ENCODE measurements at places on chromosomes 5 and 9. TPM values are rescaled to one million over a fixed set of nuclear protein-coding genes. Genes with fewer than 3 reads are reported as not detected.

DNA sequence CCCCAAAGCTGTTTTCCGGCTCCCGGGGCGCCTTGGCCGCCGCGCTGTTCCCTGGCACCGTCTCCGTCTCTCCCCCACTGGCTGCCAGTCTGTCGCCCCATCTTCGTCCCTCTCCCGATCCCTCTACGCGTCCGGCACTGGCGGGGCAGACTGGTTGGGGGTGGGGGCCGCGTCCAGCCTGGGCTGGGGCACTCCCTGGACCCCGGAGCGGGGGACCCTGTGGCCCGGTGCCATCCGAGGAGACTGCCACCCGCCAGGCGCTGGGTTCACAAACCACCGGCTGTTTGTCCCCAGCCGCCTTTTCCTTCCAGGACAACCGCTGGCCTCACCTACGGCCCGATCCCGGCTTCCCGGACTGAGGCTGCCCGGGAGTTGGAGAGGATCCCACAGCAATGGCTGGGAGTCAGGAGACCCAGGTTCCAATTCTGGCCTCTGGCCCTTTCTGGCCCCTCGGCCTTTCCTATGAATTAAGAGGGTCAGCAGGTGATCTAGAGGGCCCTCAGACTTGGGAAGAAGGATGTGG is 1.0 kb upstream of the FIBCD1 start:
- no peak for DNase-seq

- no peak for DNase-seq
Observed at GRCh38 chr9:130890870-130891687, 5.5 kb downstream of the QRFP start.

DNA sequence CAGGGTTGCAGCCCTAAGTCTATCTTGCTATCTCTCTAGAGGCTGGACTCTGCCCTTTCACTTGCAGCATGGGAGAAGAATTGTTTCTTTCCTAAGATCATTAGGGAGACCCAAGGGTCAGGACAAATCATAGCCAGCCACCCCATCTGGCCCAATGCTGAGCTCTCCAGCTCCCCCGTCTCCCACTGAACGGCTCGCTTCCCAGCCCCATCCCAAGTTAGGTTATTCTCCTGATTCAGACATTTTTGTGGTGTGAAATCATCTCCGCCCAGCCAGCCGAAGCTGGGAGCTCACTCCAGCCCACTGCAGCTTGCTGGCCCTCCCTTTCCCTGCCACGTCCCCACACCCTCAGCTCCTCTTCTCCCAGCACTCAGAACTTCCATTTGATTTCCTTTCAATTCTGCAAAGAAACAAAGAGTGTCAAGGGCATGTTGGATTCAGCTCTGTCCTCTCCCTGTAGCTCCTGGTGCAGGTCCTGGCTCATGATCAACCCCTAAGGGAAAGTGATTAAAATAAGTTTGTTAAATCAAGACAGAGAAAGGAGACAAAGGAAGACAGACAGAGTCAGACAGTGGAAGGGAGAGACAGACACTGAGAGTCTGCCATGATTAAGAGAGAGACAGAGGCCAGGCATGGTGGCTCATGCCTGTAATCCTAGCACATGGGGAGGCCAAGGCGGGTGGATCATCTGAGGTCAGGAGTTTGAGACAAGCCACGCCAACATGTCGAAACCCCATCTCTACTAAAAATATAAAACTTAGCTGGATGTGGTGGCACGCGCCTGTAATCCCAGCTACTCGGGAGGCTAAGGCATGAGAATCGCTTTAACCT is 12.6 kb upstream of the SPARC start:
- peak; percentile 81 for DNase-seq

- no peak for DNase-seq
Observed at GRCh38 chr9:86753836-86754235, 193.5 kb downstream of the GAS1 start.

DNA sequence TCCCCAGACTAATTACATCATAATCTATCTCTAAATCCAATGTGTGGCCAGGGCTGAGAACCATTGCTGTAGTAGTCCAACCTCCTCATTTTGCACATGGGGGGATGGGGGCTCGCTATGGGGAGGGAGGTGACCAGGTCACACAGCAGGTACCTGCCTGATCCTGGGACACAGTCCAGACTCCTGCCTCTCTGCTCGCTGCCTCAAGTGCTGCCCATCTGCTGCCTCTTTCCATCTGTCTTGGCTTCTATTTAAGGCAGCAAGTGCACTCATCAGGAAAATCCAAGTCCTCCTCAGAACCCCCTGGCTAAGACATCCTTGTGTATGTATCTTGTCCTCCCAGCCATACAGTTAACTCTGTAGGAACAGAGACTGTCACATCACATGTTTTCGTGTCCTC is 57.7 kb upstream of the FRRS1L start:
- DNase-seq = no peak

The NRARP gene
- total RNA-seq = 4.4 TPM

DNA sequence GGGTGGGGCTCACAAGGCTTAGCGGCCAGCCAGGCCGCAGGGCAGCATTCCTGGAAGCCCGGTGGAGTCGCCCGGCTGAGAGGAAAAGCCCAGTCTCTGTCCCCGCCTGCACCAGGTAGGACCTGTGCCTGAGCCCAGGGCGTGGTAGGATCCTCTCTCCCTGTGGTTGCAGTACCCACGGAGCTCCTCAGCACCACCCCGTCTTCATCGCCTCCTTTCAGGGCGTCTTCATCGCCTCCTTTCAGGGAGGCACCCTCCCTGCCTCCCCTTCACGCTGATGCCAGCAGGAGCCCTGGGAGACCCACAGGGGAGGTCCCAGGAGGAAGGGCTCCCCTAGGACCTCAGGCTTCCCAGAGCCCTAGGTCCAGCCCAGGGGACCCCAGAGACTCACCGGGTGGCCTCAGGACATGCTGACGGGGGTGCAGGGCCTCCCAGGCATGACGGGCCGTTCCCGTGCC is 53.3 kb upstream of the NOTCH1 start:
- no peak for DNase-seq

GRCh38 chr9:129414993-129415941 is 205.6 kb downstream of the C9orf50 start:
- DNase-seq = no peak

The CACFD1 gene
- total RNA-seq = 12.9 TPM

The PCDHA9 gene
- total RNA-seq = not detected

DNA sequence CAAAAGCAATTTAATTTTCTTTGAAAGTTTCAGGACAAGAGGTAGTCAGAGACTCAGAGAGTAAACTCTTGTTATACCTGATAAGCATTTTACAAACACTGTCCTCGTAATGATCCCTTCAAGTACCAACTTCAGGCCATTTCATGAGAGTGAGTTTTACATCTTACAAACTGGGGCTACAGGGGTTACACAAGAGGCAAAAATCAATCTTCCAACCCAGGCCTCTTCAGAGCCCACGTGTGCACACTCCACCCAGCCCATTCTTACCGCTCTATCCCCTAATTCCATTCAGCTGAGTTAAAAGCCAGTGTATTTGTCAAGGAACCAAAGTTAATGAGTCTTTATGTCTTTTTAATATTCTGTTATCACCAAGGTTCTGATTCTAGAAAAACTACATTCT is 46.5 kb downstream of the PSMB7 start:
- no peak for DNase-seq

DNA sequence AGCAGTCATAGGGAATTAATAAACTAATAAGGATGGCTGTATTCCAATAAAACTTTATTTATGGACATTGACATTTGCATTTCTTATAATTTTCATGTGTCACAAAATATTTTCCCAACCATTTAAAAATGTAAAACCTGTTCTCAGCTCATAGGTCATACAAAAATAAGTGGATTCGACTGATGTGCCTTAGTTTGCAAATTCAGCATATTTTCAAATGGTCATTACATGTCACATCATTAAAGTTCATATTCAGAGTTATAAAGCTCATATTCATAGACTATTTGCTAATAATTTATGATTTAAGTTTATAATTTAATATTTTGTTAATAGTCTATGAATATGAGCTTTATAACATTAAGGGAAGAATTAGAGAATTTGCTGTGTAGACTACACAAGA is 166.5 kb downstream of the LPAR1 start:
- no peak for DNase-seq

The TMEM252 gene
- total RNA-seq = not detected

DNA sequence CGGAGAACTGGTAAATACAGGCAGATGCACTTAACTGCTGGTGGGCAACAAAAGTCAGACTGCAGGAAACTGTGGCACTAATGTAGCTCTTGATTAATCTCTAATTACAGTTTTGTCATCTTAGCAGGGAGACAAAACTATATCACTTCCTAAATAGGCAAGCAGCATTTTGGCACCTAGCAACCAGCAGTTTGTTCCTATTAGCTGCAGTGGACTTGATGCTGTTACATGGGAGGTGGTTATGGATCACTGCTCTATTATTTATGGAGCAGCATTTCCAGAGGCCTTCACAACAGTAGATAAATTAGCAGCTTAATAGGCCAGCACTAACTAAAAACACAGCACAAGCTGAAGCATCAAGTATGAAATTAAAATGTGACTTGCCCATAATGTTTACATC is 518.3 kb upstream of the ITGA1 start:
- no peak for DNase-seq

DNA sequence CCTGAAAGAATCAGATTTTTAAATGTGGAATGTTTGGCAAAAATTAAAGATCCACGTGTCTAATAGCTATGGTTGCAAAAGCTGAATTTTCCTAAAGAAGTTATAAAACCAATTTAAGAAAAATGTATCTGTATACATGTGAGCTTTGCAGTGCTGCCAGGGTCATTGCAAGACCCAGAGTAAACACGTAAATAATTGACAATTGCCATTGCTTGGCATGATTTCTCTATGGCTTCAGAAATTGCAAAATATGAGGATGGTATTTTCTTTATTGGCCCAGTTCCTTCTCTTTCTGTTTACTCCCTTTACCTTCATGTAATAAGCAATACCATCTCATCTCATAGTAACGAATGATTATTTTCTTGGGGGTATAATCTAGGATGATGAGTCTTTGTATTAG is 123.9 kb downstream of the ERCC6L2 start:
- no peak for DNase-seq

DNA sequence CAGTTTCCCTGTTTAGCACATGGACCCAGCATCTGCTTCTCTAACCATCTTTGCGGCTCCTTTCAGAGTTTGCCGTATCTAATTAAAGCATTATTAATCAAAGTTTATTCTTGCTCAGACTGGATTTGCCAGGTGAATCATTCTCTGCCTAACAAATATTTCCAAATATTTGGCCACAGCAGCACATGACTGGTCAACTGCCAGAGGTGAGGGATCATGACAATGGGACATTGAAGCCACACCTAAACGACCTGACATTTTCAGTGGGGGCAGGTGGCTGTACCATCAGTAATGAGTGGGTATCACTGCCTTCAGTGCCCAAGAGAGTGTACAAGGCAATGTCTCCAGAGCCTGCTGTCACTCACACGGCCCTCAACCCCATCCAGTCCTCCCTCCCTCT is 80.4 kb downstream of the DIRAS2 start:
- no peak for DNase-seq

DNA sequence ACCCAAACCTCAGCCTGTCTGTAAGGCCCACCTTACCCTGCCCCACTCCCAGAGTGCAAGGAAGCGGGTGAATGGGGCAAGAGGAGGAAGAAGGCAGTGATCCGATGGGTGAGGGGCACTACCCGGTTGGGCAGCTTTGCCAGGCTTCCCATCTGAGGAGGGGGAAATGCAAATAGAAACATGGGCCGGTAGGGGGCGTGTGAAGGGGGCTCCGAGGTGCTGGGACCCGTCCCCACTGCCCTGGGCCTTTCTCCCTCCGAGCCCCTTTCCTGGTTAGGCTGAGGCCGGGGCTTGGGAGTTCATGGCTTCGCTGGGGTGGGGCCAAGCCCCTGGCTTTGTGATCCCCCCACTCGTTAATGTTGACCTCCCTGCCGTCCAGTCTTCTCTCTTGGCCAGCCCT is 23.6 kb upstream of the MYORG start:
- no peak for DNase-seq

The SLC6A19 gene
- total RNA-seq = not detected

- peak; percentile 40 for DNase-seq
Observed at GRCh38 chr5:395156-395920, 47.6 kb upstream of the EXOC3 start.

The NFIB gene
- 104 TPM for total RNA-seq

The CTNND2 gene
- 1.7 TPM for total RNA-seq

The NPR3 gene
- 18.3 TPM for total RNA-seq

DNA sequence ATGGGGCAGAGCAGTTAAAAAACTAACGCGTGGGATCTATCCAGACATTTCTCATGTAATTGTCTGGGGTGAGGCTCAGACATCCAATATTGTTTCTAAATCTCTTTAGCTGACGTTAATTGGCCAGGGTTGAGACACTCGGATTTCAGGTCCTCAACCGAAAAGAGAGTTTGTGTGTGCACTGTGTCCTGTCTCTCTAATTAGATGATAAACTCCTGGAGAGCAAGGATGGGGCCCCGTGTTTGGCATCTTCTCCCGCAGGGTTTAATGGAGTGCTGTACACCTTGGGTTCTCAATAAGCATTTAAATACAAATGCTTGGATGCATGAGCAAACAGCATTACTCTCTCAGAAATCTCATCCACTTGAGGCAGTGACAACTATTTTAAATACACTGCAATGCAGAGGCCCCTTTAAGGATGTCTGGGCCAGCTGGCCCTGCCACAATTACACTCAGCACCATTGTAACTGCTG is 139.6 kb downstream of the MTX3 start:
- no peak for DNase-seq

DNA sequence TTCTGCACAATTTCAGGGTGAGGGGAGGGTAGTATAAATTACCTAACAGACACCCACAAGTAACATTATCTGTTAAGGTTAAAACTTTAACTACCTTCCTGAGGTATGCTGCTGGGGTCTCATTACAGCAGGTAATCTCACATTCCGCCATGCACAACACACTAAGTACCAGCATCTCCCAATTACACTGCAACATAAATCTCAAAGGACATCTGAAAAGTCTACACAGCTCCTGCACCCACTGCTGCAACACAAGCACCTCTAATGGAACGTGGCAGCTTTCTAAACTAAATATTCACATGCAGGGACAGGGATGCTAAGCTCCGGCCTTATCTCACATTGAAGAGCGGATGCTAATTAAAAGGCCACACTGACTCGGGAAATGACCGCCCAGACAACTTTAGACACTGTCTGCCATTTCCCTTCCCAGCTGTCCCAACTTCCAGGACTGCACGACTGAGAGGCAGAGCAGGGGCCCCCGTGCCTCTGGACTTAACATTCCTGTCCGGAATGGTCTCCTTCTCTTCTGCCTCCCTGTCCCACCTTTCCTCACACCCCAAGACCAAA is 45.9 kb downstream of the PSMB7 start:
- no peak for DNase-seq

DNA sequence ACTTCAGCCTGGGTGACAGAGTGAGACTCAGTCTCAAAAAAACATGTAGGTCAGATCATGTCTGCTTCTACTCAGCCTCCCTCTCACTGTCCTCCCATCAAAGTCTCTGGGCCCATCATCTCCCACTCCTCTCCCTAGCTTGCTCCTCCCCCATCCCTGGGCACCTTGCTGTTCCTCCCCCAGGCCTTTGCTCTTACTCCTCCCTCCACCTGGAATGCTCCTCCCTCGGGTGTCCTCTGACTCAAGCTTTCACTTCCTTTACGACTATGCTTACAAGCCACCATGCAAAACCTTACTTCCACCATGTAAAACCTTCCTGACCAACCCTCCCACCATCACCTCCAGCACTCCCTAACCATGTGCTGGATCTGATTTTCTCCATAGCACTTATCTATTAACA is 51.5 kb downstream of the MTMR12 start:
- DNase-seq = no peak

GRCh38 chr5:156896546-156896945 is 46.5 kb downstream of the PPP1R2B start:
- DNase-seq = no peak
